Activated naive CD4-positive, alpha-beta T cell treated with anti-CD3 and anti-CD28 coated beads, Interleukin-2, amount 50 U/mL, for 16 hours (primary cell): ENCODE measurements at places on chromosomes 16 and 17.

DNA sequence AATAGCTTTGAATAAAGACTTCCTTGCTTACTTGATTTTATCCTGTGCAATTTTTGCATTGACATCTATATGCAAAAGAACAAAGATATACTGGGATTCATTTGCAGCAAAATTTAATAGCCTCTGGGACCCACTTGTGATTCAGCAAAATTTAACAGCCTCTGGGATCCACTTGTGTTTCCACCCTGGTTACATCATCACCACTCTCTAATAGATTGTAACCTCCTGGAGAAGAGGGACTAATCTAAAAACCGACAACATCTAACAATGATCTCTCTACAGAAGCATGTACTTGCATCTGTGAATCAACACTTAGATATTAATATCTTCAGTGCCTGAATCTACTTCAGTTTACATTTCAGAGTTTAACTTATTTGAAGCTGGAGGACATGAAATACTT is 202.0 kb upstream of the CPHXL start:
- no peak for DNase-seq

DNA sequence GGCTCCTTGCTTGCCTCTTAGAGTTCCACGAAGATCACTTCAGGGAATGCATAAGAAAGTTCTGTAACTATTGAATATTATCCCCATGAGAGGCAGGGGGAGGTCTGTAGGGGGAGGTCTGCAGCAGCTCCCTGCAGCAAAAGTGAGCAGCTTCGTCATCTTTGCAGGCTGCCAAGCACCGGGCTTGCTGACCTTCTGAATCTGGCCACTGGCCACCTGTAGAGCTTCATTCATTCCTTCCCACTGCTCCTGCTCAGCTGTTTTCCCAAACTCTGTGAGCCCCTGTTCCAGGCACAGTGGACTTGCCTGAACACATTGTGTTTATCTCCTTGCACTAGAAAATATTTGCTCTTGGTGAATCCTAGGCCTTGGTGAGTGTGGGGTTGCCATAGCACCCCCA is 443.3 kb downstream of the HAPSTR1 start:
- no peak for DNase-seq

DNA sequence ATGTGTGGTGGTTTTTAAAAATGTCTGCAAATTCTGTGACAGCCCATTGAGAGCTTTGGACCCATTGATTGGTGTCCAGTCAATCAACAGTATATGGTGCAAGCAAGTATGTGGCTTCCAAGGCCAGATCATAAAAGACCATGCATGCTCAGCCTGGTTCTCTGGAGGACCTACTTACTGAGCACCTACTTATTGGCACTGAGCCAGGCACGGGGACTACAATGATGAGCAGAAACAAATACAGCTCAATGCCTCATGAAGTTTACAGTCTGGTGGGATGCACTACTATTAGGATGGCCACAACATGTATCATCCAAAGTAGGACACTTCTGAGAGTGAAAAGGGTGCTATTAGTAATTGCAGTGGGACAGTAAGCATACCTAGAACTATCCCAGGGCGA is 7.2 kb upstream of the EMP2 start:
- no peak for DNase-seq

DNA sequence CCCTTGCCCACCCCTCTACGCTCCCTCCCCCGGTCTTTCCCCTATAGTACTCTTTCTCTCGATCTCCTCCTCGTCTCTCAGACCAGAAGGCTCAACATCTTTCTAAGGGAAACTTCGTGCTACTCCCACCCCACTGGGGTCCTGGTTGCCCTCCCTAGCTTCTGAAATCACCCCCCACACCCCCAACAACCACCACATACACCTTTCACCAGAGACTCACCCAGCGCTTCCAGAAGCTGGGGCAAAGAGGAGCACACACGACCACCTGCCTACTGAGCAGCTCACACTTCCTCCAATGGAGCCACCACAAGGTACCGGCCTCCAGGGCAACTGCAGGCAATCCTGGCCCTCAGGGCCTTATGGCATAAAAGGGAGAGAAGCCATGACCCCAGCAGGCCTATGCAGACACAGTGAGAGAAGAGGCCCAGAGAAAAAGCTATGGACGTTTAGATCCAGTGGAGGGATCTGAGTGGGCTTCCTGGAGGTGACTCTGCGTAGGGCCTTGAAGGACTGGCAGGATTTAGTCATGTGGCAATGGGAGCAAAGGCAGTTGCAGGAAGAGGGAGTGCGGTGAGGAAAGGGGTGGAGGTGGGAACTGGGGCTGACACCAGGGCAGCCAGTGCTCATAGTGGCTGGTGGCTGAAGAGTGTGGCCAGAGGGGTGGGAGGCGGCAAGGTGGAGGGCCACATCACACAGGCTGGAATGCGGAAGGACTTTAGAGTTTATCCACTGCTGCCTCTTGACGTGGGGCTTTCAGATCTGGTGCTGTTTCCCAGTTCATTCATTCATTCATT is 12.1 kb upstream of the TMEM92 start:
- DNase-seq = no peak

- DNase-seq = no peak
Measured at GRCh38 chr16:600781-601180, 10.9 kb downstream of the RAB40C start.

DNA sequence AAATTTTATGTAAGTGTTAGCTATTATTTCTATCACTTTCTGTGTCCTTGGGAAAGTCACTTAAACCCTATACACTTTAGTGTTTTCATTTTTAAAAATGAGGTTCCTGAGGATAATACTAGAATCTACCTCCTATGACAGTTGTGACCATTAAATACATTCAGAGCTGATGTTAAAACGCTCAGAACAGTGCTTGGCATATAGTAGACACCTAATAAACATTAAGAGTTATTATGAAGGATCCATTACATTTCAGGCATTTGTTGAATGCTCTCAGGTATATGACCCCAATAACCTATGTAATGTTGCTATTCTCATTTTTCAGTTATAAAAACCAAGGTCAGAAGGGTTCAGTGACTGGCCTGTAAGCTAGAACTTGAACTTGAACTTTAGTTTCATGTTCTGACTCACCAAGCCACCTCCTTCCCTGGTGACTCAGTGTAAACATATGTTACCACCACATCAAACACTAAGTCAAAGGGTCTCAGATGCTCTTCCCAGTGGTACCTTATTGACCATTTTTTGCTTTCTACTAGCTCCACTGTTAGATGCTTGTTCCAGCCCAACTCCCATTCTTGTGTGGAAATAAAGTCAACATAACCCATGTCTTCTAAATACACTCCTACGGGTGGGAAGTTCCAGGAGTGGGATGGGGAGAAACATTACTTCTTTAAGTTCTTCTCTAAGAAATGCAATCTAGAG is 47.6 kb downstream of the HSD17B2 start:
- no peak for DNase-seq

- DNase-seq = no peak
Measured at GRCh38 chr17:63993368-63993985, 4.7 kb upstream of the PRR29 start.

DNA sequence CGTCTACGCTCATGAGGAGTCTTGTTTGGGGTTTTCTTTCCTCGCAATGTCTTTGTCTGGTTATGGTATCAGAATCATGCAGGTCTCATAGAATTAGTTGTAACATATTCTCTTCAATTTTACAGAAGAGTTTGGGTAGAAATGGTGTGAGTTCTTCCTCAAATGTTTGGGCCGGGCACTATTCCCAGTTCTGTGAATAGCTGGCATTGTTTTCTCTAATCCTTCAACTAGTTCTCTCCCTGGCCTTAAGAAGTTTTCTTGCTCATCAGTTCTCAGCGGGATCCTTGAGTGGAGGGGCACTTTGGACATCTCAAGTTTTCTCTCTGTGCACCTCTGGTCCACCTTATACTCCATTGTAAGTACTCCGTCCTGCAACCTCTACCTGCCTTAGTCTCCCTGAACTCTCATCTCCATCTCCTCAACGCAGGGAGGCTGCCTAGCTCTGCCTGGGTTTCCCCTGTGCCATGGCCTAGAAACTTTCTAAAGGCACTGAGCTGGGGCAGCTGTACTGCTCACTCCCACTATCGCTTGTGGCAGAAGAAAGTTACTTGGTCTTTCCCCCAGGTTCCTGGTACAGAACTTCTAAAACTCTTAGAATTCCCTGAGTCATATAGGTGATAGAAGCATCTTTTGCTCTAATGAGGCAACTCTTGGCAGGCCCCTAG is 16.9 kb downstream of the NSMCE1 start:
- DNase-seq = no peak

DNA sequence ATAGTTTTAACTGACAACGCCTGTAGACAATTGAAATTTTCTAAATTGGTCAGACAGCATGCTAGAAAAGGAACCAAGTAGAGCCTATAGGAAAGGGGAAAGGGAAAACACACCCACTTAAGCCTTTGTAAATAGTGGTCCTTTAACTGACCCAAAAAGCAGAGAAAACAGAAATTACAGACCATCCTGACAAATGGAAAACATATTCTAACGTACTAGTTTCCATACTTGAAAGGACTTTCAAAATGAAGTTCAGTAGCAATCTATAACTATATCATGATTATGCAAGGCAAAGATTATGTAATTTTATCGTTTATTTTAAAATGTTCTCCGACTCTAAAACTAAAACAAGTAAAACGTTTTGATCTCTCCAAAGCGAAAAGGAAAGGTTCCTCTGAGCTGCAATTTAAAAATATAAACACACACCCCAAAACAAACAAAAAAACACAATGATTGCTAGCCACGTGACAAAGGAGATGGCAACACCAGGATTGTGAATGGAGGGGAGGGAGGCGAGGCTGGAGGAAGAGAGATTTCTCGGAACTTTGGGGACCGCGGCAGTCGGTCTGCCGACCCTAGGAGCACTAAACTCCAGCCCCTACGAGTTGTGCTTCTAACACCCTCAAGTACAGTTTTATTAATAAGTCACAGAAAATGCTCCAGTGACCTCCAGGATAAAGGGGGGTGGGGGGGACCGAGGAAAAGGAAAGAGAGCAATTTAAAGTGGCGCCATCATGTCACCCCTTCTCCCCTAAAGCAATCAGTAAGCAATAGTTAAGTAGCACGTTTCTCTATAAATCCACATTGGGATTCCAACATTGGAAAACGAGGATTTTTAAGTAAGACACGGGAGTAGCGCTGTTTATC is 1.7 kb downstream of the KANSL1 start:
- no peak for DNase-seq

DNA sequence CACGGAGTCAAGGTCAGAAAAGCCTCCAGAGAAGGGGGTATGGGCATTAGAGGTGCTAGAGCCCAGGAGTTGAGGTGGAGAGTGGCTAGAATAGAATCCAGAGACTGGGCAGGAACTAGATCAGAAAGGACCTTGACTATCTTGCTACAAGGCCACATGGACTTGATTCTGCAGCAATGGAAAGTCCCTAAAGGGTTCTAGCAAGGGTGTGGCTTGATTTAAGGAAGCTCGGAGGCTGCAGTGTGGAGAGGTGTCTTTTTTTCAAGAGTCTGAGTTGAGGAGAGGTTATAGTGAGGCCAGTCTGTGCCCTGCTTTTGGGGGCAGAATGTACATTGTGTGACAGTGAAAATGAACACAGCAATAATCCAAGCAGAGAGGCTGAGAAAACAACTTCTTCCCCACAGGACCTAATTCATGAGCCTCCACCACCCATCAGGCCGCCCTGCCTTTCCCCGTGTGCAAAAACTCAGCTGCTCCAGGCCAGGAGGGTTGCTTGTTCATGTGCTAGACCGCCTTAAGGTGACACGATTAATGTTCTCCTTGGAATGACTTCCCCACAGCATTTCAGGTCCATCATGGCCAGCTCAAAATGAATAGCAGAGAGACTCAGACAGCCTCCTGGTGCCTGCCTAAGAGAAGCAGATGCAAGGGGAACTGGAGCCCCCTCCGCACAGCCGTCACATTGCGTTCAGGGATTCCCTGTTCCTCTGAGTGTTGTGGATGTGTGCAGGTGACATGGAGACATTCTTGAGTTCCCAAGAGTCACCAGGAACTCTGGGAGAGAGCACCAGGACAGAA is 8.7 kb upstream of the BEAN1 start:
- DNase-seq = no peak

- DNase-seq = no peak
Measured at GRCh38 chr17:50214976-50215760, 13.7 kb upstream of the COL1A1 start.

DNA sequence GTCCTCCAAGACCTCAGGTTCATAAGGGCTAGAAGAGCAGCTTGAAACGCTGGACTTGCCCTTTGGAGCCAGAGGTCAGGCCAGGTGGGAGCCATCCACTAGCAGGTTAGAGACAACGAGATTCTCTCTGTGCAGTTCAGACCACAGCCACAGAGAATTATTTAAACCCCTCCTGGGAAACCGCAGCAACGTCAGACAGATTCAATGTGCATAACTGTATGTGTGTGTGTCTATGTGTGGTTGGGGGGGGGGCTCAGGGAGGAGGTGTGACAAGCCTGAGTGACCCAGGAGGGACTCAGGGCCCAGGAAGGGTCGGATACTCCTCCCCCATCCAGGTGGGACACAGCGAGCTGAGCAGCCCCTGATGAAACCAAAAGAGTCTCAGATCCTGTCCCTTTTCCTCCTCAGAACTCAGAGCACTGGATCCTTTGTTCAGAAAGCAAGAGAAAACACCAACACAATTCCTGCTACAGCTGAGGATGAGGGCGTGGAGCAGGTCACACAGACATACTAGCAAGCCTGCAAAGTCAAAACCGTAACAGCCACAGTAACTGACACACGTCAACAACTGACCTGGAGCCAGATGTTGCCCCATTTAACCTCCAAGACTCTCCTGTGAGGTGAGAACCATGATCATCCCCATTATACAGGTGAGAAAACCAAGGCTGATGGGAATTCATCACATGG is 66.8 kb downstream of the XYLT1 start:
- no peak for DNase-seq

DNA sequence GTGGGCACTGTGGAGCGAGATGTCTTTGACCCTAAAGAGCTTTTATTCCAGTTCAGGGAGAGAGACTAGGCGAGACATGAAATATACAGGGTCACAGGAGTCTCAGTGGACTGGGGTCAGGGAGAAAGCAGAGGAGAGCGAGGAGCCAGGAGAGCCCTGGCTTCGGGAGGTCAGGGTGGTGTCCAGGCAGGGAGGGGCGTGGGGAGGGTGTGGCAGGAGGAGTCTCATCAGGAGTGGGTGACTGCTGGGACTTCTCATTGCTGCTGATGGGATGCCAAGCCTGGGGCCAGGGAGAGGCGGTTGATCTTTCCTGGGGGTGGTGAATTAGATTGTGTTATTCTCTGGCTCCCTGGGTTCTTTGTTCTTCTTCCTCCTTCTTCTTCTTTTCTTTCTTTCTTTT is 22.4 kb upstream of the USP7 start:
- no peak for DNase-seq

DNA sequence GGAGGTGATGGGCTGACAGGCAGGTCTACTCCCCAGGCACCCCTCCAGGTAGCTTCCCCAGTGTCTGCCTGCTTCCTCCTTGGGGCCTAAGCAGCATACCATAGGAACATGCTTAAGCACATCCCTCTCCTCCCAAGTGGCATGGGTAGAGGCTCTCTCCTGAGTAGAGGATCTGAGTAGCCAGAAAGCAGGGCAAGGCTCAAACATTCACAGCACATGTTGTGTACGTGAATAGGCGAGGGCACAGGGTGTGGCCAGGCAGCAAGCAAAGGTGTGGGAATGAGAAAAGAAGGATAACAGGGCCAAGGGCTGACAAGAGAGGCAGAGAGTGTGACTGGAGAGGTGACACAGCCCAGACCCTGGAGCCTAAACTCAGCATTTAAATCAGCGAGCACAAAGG is 29.7 kb upstream of the GFOD2 start:
- no peak for DNase-seq
